ENCODE measurements at places on chromosomes 1 and 21.

DNA sequence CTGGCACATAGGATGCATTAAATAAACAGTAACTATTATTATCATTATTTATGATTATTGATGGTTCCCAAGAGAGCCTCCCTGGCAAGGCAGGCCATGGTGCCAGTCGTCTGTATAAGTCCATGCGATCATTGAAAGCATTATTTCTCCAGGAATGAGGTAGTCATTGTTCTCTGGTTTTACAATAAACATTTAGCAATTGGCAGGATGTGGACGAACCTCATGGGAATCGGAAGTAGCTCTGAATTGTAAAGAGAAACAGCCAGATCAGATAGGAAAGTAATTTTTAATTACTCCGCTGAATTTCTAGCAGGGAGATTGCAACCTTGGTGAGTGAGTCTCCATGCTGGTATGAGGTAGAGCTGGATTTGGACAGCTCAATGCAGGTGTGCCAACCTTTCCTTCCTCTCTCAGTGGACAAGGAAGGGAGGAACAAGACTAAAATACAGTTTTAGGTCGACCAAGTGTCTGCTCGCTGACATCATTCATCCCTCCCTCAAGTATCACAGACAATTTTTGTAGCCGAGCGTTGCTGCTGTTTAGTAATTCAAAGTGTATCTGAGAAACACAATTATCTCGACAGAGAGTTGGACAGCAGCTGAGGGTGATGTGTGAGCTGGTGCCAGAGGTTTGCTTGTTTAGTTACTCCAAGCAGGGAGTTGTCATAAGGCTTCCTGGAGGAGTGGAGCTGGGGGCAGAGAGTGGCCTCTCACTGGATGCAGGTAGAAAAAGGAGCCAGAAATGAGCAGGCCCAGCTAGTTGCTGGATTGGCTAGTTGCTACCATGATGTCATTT lies 250.8 kb downstream of the KCNJ6 start:
- DNase-seq: no peak

DNA sequence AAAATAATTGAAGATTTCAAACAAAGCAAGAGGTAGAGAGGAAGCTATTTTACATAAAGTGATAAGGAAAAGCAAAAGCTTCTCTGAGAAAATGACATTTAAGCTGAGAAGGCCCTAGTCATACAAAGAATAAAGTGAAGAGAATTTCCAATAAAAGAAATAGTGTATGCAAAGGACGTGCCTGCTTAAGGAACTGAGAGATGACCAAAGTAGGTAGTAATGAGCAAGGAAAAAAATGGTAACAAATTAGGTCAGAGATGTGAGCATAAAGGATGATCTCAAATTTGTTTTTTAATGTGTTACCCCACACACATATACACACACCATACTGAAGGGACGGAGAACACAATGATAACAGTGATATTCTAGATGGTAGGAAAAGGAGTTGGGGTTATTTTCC lies 46.4 kb downstream of the NRIP1 start:
- DNase-seq: no peak

DNA sequence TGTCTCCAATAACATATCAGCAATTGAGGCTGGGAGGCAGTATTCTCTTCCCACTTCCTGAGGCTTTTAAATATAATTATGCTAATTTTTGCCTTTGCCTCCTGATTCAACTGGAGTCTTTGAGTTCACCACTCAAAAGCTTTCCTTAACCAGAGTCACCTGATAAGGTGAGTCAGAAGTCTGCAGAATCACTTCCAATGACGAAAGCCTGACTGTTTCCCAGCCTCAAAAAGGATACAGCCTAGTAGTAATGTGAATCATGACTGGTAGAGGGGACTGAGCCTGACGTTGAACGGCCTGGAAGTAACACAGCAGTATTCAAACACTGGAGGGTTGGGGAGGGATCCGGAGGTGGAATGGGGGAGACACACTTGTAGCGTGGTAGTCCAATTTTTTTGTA lies 10.4 kb upstream of the MRPL9 start:
- no peak for DNase-seq

GRCh38 chr1:37498872-37499617 lies 15.5 kb downstream of the MEAF6 start:
- no peak for DNase-seq

- DNase-seq: no peak
Observed at GRCh38 chr1:173867141-173867752, 542 bp downstream of the GAS5 start.

DNA sequence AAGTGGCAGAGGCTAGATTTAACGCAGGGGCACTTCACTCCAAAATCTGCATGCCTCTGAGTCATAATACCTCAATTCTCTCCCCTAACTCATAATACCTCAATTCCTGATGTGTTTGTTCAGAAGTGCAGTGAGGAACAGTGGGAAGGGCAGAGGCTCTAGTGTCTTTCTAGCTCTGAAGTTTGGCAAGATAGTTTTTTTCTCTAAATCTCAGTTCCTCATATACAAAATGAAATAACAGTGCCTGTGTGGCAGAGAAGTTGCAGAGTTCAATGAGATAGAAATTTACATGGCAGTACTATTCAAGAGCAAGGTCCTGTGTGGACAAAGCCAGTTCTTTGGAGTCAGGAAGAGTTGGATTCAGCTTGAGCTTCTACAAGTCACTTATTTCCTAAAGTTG lies 9.8 kb downstream of the JUN start:
- DNase-seq: no peak

- DNase-seq: peak; percentile 14
Observed at GRCh38 chr1:84541679-84542078, 32.6 kb downstream of the CTBS start.

DNA sequence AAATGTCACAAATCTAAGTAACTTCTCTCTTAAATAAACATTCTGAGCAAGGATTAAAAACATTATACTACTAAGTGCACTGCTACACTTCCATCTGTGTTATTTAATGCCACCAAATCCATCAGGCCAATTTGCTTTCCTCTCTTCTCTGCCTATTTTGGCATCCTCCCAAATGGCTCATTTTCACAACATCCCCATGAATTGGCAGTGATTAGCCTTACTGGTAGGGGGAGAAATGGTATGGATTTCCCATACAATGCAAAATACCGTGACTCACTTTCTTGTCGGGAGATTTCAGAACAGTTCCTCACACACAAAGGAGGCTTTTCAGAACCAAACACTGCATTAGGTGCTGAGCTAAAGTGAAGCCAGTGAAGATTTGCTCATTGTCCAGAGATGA lies 195.7 kb downstream of the MIS18A start:
- DNase-seq: no peak

GRCh38 chr1:231419738-231420298 lies 2.3 kb downstream of the EGLN1 start:
- peak; percentile 19 for DNase-seq

DNA sequence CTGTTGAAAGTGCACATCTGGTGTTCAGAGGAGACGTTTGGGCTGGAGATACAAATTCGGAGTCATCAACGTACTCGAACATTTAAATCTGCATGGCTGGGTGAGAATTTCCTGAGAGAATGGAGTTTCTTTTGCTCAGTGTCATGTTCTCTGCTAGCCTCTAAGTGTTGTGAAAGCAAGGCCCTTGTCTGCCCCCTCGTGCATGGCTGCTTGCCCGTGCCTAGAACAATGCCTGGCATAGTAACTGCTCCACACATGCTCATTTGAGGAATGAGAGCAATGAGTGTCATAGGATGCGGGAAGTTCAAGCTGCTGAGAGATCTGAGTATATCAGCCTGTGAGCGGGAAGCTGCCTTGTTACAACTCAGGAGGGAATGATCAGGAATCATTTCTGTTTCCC lies 171.1 kb upstream of the CSF3R start:
- no peak for DNase-seq

GRCh38 chr1:69585666-69586065 lies 17.9 kb downstream of the LRRC7 start:
- no peak for DNase-seq

DNA sequence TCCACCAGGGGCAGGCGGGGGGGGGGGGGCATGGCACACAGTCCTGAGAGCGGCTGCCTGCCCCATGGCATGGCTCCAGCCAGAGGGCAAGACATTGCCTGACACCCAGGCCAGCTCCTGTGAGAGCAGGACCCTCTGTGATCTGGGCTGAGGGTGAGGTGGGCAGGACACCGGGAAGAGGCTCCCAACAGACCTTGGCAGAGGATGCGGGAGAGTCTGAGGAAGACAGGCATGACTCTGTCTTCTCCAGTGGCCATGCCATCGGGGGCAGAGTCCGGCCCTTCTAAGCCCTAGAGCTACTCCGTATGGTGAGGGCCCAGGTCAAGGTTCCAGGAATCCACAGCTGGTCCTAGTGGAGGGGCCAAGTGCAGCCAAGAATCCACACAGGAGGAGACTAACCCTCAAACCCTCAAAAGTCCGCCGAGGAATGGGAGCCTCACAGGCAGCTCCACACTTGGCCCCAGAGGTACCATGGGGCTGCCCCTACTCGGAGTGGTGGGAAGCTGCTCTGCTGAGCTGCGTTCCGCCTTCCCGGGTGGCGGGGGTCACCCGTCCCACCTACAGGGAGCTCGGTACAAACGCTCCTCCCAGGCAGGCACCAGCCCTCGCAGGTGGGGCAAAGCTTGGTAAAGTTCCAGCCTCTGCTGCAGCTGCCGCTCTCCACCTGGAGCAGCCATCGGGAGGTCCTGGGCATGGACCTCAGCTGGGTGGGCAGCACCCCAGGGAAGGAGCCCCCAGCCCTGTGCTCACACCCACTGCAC lies 6.5 kb downstream of the ACTRT2 start:
- DNase-seq: no peak

DNA sequence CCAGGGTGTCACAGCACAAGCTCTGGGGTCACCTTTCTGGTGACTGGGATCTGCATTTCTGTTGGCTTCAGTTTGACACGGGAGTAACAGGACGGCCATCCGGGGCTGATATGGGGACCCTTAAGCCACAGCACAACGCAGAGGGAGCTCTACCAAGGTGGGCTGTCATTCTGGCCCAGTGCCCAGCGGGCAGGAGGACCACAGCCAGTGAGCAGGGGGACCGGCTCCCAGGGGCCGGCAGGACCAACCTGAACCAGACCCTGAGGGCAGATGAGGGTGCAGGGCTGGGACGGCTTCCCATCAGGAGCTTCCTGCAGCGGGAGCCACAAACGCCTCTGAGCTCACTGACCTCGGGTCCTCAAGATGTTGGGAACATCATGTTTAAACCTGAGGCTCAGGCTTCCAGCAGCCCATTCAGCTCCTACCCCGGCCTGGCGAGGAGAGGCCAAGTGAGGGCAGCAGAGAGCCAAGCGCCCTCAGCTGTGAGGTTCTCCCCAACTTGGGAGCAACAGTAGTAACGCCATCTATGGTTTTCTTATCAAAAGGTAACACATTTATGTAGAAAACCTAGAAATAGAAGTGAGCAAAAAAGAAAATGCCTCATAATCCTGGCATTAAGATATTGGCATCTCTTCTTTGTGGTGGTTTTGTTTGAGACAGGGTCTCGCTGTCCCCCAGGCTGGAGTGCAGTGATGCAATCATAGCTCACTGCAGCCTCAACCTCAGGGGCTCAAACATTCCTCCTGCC lies 26.8 kb downstream of the TMEM201 start:
- DNase-seq: peak; percentile 72

- no peak for DNase-seq
Observed at GRCh38 chr1:156969496-156969895, 49.1 kb downstream of the LRRC71 start.

DNA sequence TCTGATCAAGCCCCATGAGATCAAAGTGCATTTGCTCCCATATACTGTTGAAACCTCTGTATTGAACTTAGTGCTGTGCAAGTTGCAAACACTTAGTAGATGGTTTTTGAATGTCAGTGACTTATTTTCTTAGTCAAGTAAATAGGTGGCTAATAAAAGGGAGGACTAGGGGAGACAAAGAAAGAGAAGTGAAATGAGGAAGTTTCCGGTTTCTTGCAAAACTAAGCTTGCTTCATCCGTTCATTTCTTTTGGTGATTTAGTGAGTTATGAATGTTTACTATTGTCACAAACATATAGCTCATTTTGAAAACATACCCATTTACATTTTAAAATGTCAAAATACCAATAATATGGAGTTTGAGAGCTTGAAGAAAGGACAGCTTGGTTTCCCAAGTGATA lies 23.0 kb downstream of the ADAMTS5 start:
- no peak for DNase-seq

GRCh38 chr21:43797415-43797814 lies 8.0 kb downstream of the RRP1 start:
- no peak for DNase-seq

GRCh38 chr1:71399594-71399993 lies 318.8 kb upstream of the ZRANB2 start:
- no peak for DNase-seq

GRCh38 chr1:179814546-179814838 lies 63.1 kb downstream of the TOR1AIP2 start:
- no peak for DNase-seq

- no peak for DNase-seq
Observed at GRCh38 chr1:54516249-54516920, 31.6 kb upstream of the ACOT11 start.

DNA sequence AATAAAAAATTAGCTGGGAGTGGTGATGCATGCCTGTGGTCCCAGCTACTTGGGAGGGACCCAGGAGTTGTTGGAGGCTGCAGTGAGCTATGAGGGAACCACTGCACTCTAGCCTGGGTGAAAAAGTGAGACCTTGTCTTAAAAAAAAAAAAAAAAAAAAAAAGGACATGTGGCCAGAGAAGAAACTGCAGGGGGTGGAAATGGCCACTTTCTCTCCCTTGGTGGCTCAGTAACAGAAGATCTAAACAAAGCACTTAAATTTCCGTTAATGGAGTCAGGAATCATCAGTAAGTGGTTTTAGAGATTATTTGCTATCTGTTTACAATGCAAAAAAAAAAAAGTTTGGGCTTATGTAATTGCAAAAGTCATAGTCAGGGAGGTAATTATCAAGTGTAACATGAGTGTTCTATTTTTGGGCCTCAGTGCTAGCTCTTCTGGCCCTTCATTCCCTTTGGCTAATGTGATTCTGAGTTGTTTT lies 19.3 kb upstream of the OPRD1 start:
- DNase-seq: no peak

- no peak for DNase-seq
Observed at GRCh38 chr1:60924964-60925798, 157.2 kb upstream of the NFIA start.

DNA sequence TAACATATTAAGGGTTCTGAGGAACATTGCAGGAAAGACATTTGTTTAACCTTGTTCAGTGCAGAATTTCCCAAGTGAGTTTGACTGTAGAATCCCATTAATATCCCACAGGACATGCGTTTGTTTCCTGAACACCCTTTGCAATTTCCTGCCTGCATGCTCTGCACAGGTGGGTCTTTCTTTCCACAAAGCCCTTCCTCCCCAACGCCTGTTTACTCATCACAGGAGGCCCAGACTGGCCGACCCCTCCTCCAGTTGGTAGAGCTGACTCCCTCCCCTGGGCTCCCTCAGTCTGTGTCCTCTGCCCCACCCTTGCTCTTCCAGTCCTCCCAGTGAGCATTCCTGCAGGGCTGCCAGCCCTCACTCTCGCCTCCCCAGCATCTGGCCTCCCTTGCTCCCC lies 47.5 kb upstream of the CTPS1 start:
- DNase-seq: no peak

GRCh38 chr1:30823969-30824735 lies 66.6 kb upstream of the LAPTM5 start:
- peak; percentile 86 for DNase-seq

All from GM12865 (cell line).